Activated CD4-positive, alpha-beta T cell treated with anti-CD3 and anti-CD28 coated beads for 48 hours (primary cell): ENCODE measurements at places on chromosomes 16 and 17.

- no peak for DNase-seq
Observed at GRCh38 chr16:87426423-87427215, 34.5 kb downstream of the MAP1LC3B start.

GRCh38 chr17:33858682-33859081 lies 396.4 kb upstream of the CCL2 start:
- no peak for DNase-seq

DNA sequence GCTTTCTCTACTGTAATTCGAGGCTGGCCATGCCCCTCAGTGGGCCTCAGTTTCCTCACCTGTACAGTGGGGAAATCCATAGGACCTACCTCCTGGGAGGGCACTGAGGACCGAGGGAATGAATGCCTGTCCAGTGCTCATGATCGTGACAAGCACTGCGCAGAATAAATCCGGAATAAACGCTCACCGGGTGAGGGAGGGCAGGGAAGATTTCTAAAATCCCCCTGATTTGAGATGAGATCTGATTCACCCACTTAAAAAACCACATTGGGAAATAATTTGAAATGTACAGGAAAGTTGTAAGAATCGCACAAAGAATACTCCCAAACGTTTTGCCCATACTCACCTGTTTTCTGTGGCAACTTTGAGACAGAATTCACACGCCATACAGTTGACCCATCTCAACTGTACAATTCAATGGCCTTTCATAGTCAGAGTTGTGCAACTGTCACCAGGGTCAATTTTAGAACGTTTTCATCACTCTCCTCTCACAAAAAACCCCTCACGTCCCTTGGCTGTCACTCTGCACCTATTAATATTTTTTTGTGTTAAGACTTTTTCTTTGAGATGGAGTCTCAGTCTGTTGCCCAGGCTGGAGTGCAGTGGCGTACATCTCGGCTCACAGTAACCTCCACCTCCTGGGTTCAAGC lies 49.8 kb downstream of the IRF8 start:
- no peak for DNase-seq

DNA sequence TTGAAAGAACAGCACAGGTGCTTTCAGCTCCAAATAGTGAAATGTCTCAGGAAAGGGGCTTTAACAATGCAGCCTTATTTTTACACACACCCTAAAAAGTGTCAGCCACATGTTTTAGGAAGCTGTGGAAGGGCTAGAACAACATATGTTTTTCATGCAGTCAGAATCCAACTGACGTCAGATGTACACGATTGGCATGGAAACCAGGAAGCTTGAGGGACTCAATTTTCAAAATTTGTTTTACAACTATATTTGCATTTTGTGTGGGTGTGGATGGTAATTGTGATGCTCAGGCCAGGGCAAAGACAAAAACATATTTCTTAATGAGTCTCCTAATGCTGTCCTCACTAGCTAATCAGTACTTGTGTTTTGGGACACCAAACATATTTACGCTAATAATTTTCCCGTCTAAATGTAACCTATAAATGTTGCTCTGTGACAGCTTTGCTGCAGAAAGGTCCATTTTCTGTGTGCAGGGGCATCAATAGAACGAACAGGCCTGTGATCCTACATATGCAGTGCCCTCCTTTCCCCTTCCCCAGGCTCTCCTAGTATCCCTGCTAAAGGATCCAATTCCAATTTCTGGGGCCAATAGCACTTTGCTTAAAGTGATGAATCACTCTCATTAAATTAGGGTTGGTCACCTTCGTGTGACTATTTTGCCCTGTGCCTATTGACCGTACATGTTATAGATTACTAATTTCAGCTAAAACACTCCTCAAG lies 434.0 kb upstream of the CDH5 start:
- no peak for DNase-seq

GRCh38 chr17:79803421-79803996 lies 6.6 kb upstream of the CBX8 start:
- DNase-seq: no peak

- DNase-seq: no peak
Observed at GRCh38 chr17:73386561-73386960, 74.8 kb upstream of the CDC42EP4 start.

DNA sequence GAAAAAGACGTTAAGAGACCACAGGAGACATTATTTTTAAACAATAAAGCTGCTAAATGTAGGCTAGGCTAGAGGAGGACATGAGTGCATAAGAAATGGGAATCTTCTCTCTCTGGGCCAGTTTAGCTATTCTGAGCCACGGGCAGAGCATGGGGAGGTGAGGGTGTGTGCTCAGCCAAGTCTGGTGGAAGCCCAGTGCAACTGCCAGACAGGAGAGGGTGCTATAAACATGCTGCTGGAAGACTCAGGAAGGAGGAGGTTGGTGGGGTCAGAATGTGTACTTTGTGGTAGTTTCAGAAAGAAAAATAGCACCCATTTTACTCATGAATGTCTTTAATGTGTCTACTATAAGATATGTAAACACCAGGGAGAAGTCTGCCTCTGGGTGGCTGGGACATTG lies 5.9 kb upstream of the SDK2 start:
- DNase-seq: no peak

DNA sequence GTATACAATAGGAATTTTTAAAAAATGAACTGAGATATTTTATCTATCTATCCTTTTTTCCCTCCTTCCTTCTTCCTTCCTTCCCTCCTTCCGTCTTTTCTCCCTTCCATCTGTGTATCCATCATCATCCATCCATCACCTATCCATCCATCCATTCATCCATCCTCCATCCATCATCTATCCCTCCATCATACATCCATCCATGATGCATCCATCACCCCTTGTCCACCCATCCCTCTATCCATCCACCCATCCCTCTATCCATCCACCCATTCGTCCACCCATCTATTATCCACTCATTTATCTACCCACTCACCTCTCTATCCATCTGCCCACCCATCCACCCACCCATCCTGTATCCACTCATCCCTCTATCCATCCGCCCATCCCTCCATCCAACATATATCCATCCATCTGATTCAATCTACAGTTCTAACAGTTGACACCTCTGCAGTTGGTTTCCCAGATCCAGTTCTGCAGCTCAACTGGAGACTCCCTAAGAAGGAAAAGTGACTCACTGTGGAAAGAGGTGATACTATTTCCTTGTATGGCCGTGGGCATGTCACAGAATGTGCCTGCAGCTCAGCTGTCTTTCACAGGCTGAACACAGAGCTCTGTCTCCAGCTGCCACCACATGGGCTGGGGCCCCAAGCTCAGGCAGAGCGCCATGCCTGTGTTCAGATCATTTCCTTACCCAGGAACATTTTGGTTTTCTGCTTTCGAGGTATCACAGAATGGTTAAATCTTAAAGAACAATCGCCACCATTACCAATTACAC lies 130.8 kb downstream of the XYLT1 start:
- DNase-seq: no peak

GRCh38 chr16:50267651-50268050 lies 1.3 kb downstream of the ADCY7 start:
- no peak for DNase-seq

- DNase-seq: no peak
Observed at GRCh38 chr17:160336-160735, 21.1 kb downstream of the DOC2B start.

- no peak for DNase-seq
Observed at GRCh38 chr17:77419547-77420094, 278.9 kb downstream of the SEC14L1 start.

- no peak for DNase-seq
Observed at GRCh38 chr16:84483882-84484565, 20.4 kb downstream of the MEAK7 start.

DNA sequence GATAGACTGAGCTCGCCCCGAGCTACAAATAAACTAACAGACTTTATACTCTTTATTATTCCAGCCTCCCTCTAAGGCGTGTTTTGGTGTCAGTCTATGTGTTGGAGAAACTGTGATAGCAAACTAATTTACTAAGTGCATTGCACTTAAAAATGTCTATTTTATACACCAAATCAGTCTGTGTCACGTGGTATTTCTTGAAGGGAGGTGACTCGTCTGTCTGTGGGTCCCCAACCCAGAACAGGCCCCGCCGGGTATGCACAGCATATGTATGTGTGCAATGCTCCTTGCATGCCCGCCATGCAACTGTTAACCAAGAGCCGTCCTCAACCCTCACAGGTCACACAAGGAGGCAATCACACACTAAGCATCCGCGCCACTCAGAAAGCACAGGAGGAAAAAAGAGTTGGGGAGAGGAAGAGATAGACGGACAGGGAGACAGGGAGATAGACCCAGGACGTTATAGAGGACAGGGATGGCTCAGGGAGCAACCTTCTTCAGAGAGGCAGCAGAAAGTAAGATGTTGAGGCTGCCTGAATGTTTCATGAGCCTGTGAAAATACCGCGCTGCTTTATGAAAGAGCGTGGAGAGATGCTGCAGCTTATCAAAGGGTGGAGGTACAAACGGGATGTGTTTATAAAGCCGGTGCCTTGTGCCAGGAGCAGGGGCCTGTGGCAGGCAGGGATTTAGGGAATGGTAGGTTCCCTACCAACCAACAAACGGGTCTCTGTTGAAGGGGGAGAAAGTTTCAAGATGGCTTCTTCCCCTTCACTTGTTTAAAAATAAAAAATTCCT lies 4.2 kb downstream of the RBFOX3 start:
- no peak for DNase-seq

DNA sequence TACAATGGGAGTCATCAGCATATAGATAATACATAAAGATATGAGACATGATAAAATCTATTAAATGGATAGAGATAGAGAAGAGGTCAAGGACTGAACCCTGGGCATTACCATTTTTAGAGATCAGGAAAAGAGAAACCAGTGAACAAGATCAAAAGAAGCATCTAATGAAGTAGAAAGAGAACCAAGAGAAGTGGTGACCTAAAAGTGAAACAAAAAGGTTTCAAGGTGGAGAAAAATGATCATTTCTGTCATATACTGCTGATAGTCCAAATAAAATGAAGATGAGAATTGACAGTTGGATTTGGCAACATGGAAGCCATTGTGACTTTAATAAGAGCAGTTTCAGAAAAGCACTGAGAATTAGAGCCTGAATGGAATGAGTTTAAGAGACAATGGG lies 165.1 kb downstream of the PPM1E start:
- no peak for DNase-seq

GRCh38 chr17:59825533-59826322 lies 67.0 kb downstream of the TUBD1 start:
- peak; percentile 63 for DNase-seq

DNA sequence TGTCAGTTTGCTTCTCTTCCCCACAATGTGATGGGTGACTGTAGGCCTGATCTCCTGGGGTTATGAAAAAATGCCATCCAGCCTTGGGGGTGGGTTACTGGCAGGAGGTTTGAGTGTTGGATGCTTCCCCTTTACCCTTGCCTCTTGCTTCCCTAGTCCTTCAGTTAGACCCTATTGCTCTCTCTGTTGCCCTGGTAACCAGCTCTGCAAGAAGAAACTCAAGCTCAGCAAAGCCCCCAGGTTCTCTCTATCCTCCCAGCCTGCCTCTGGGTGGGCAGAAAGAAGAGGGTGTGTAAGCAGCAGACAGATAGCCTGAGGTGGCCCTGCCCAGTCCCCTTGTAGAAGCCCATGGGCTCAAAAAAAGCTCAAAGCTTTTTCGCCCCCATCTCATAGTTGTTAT lies 2.8 kb upstream of the RAPGEFL1 start:
- DNase-seq: no peak

GRCh38 chr17:41686281-41686680 lies 2.4 kb upstream of the EIF1 start:
- no peak for DNase-seq

GRCh38 chr16:50015631-50016030 lies 9.4 kb upstream of the CNEP1R1 start:
- no peak for DNase-seq

DNA sequence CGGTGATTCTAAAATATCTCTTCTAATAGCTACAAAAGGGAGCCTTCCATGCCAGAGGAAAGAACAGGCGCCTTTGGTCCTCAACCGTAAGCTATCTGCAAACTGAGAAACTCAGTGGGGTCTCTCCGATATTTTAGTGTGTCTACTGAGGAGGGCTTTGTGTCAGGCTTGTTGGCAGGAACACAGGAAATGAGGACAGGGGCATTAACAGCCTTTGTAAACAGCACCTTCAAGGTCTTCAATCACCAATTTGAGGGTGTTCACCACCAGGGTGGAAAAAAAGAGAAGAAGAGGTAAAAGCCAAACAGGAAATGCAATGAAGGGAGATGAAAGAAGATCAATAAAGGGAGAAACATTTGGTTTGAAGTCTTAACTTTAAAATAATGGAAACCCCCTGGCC lies 580.1 kb upstream of the SALL1 start:
- DNase-seq: no peak

DNA sequence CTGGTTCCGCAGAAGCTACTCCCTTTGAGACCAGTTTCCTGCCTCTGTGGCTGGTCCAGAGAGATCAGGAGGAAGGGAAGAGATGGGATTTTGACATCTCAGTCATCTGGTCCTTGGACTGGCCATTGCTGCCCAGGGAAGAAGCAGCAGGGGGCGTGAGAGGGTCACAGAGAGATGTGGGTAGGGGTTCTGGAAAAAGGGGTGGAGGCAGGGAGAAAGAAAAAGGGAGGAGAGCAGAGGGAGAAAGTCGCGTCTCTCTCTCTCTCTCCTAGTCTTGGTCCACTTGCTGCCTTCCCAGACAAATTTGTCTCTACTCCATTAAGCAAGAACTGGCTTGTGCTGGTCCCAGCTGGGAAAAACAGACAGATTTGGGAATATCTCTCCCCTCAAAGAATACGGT lies 4.4 kb downstream of the SHBG start:
- DNase-seq: peak; percentile 36

DNA sequence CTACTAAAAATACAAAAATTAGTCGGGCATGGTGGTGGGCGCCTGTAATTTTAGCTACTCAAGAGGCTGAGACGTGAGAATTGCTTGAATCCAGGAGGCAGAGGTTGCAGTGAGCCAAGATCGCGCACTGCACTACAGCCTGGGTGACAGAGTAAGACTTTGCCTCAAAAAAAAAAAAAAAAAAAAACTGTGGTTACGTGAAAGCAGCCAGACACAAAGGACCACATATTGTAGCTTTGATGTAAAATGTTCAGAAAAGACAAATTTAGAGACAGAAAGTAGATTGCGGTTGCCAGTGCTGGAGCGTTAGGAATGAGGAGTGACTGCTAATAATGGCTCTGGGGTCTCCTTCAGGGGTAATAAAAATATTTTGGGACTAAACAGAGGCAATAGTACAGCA lies 4.0 kb upstream of the MEAK7 start:
- no peak for DNase-seq

DNA sequence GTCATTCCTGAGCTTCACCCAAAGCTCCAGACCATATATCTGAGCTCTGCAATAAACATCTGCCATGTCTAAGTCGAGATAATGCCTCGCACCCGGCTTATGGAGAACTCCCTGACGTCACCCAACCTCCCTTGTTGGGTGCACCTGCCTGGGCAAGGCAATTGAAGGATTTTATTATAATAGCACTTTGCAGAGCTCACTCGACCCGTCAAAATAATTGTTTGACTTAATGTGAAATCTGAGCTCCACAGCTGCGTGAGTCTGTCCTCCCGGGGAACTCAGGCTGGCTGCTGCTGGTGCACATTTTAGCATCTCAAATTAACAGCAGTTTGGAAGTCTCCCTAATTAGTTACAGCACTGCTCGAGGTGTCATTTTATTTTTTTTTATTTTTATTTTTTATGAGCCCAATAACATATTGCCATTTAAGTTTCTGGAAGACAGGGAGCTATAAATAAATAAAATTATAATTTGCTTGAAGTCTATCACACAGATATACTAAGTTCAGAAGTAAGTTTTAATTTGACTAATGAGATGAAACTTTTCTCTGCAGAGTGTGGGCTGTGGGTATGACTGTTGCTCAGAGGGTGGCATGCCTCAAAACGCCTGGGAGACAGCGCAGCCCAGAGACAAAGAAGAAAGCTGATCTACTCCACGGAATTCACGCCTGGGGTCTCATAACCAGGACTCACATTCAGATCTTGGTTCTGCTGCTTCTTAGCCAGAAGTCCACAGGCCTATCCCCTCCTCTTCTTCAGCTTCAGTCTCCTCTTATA lies 401.4 kb upstream of the C16orf82 start:
- DNase-seq: peak; percentile 39
